ENCODE measurements at places on chromosomes 4 and X.
A peak's percentile ranks its signal among the peaks of the same experiment; 100 is the strongest.

DNA sequence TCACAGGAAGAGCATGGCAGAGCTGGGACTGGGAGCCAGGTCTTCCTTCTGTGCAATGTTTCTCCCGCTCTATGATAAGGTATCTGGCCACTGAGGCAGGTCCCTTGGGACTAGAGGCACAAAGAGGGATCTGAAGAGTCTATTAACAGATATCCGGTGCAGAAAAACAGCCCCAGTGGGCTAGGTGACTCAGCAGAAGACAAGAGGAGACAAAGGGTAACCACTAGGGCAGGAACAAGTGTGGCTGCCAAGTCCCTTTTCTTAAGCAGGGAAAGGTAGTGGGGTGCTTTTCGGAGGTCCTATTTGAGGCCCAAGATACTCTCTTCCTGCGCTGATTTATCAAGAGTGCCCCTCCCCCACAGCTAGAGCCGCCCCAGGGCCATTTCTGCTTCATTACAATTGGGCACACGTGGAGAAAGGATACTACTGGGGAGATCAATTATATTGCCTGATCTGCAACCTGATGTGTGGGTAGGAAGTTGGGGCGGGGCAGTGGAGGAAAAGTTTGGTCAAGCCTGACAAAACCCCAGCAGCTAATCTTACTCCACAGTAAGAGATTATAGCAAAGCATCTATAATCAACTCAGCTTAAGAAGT lies at the start of gene DGAT2L6:
DGAT2L6 (plus strand) TSS at position 546 of the 596 bp plus-strand sequence. CDS start 100 bp downstream, outside the sequence.
- DNase-seq = no peak

DNA sequence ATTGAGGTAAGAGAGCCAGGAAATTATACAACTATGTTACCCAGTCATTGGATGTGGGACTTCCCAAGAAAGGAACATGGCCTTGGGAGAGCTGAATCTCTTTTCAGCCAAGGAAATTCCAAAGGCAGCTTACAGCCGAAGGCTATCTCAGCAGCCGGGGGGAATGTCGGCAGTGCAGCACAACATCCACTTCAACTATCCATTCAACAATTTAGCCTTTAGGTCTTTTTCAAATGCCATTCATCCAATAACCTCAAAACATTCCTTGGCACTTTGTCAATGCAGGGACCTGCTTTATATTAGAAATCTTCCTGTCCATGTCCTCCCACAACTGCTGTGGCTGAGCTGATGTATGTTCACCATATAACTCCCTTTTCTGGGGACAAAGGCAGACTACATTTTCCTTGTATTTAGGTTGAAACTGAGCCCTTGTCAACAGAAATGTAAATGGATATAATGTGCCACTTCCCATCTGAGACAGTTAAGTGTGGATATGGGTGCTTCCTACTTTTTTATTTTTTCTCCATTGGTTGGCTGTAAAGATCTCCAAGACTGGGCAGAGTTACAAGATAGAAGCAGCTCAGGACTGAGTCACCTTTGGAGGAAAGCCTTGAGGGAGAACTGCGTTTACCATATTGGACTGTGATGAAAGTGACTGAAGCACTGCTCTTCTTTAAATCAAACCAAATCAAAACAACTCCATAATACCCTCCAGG lies 94.8 kb downstream of the GPRIN3 start:
- DNase-seq = no peak

- DNase-seq = peak; percentile 78
Measured at GRCh38 chrX:103585411-103586313, at the start of gene TCEAL4. Gene TCEAL4, plus strand, starts transcription at chrX:103585515. Its CDS starts 1,161 bp downstream, at chrX:103586676.

- DNase-seq = no peak
Measured at GRCh38 chrX:66002824-66003680, 36.8 kb downstream of the VSIG4 start.

- no peak for DNase-seq
Measured at GRCh38 chr4:173504181-173504503, 25.9 kb downstream of the HAND2 start.

DNA sequence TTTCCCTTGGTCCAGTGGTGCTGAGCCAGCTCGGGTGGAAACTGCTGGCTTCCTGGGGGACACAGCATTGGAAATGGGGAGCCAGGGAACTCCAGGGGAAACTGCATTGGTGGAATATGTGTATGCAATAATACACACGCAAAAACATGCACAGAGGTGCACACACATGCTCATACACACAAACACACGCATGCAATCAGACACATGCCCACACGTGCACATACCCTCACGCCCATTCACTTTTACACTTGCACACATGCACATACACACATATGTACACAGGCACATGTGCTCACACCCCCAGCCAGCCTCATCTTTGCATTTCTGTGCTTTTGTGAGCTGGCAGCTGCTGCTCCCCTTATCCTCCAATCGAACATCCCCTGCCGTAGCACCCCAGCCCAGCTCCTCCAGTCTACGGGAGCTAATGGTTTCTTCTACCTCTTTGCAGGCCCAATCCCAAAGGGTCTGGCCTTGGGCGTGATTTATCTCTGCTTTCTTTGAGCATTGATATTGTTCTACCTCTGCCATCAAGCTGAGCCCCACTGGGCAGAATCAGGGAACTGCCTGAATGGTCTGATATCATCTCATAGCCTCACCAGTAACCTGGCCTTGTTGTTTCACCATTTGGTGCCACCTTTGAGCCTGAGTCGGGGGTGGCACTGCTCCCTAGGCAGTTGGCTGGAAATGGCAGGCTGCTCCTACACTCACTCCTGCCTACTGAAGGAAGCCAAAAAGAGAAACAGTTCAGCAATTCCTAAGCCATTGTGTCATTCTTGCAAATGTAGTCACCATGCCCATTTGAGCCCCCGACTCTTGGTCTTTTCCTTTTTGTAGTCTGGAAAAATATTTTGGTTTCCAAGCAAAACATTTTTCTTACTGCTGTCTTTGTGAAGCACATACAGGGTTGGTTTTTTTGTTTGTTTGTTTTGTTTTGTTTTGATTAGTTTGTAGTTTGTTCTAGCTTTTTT lies 104.4 kb upstream of the MAMLD1 start:
- no peak for DNase-seq

GRCh38 chr4:142801966-142802365 lies 44.1 kb downstream of the INPP4B start:
- no peak for DNase-seq

DNA sequence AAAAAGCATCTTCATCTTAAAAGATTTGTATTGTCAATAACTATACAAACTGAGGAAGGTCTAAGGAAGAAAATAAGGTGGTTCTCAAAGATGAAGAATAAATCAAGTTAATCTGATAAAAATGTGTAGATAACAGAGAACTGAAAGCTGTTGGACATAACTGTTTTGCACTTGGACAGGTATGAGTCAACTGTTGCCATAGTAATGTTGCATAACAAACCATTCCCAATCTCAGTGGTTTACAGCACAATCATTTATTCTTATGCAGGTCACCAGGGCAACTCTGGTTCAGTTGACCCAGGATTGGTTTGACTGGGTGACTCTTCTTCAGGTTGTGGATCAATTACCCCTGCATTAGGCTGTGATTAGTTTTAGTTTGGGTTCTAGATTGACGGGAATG lies 2197.7 kb downstream of the ARAP2 start:
- DNase-seq = no peak

- no peak for DNase-seq
Measured at GRCh38 chrX:106450405-106450804, 161.4 kb upstream of the RADX start.

DNA sequence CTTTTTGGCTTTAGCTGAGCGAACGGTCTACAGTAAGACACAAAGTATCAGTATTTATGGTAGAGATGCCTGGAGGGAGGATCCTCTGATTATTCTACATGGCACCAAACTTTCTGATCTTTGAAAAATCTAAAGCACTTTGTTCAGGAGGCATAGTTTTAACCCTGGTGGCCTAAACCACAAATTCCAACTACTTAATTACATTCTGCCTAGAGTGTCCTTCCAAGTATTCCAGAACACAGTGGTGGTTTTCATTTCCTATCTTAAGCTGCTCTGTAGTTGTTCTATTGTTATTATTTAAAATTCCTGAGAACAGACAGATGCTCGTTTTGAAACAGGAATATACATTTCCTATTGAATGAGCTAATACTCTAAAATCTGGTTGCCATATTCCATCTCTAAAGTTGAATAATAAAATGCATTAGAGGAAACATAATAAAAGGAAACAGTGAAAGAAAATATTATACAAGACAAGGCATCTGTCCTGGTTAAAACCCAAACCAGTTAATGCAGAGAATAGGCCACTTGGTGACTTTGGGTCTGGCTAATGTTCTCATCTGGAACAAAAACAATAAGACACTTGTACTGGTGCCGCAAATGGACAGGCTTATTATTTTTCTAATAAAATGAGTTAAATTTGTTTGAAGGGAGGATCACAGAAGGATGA lies 657.4 kb downstream of the SPRY1 start:
- DNase-seq = no peak

DNA sequence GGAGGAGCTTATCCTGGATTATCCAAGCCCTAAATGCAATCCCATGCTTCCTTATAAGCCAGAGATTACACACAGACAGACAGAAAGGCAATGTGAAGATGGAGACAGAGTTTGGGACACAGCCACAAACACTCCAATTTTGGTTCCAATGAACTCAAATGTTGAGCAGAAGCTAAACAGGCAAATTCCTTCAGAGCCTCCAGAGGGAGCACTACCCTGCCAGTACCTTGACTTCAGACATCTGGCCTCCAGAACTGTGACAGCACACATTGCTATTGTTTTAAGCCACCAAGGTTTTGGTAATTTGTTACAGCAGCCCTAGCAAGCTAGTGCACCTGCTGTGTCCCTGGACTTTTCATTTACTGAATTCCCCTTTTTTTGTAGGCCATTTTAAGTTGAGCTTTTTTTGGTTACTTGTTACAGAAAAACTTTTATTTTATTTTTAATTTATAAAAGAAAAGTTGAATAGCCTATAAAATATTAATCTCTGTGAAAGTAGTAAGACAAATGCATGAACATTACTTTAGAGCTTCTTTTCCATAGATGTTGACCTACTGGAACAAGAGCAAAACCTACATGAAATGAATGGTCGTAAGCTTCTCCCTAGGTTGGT lies 33.4 kb upstream of the SRD5A3 start:
- peak; percentile 47 for DNase-seq

DNA sequence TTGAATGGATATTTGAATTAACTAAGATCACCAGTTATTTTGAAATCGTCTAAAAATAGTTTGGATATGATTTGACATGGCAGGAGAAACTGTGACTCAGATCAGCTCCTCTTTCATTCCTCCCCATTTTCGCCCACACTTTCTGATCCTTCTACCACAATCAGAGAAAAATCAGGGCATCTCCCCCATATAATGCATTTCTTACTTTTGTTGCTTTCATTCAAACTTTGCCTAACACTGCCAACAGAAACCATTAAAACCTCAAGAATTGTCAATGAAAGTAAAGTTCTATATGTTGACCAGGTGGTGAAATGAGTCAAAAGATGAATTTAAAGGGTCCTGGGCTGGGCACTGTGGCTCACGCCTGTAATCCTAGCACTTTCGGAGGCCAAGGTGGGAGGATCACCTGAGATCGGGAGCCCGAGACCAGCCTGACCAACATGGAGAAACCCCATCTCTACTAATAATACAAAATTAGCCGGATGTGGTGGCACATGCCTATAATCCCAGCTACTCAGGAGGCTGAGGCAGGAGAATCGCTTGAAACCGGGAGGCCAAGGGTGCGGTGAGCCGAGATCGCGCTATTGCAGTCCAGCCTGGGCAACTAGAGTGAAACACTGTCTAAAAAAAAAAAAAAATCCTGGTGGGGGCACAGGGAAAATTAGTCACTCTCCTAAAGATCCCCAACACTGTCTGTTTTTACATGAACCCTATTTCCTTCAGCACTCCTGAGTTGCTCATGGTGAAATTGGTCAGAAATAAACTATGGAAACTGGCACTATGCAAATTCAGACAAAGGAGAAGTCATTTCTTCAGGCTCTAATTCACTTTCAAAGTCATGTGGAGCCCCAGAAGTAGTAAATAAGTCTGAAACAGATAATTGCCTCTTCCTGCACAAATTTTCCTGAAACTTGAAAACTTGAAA lies 122.8 kb upstream of the NOCT start:
- no peak for DNase-seq

DNA sequence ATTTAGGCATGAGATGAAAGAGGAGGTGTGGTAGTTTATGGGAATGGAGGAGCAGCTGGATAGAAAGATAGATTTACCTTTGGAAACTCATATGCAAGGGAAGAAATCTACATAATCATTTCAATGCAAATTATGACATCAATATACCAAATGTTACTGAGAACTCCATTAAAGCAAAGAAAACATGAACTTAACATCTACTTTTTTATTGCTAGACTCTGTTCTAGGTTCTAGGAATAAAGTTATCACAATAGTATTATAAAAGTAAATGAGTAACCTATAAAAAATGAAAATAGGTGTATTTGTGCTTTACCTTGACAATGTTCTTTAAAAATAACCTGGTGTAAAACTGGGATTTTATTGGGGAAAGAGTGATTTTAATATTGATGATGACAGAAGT lies 221.6 kb upstream of the SLIT2 start:
- DNase-seq = no peak

DNA sequence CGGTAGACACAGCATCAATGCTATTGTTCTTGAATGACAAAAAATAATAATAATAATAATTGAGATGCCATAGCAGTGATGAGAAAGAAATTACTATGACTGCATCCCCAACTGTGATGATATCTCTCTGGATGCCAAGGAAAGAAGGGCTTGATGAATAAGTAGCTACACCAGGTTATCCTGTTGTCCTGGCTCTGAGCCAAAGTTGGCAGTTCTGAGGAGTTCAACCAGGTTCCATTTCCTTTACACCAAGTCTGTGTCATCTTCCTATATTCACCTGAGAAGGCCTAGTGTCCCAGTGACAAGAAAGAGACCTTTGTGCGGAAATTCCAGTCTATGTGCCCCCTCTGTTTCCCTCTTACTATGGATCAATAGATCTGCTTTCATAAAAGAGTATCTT lies 3.4 kb upstream of the MAML3 start:
- no peak for DNase-seq

DNA sequence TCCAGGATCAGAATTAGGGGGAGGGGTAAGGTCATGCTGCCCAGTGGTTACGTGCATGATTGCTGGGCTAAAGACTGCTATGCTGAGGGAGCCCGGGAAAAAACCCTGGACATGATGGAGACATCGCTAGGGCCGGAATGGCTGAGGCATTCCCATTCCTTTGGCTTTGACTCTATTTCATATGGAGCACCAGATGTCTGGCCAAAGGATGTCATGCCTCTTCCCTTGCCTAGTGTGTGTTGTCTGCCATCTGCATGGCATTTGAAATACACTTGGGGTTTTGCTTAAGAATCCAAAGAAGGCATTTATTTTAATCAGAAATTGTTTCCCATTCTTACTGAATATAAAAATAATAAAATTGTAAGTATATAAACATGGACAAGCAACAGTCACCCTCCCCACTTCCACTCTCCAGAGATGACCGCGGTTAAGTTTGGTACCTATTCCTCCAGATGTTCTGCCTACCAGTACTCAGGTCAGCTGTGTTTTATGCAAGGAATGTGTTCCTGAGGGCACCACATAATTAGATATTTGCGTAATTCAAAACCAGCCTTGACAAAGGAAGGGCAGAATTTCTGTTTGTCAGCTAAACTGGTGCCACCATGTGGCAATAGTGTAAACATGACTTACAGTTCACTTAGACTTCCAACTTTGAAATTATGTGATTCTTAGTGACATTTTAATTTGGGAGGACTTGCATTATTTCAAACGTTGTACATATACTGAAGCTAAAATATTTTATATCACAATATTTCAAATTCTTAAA lies 105.9 kb downstream of the CT47B1 start:
- DNase-seq = no peak

All from left lobe of liver (tissue), 2 donors.